NCI-H510A treated with DMSO at 0.1 percent for 48 hours (cell line): ENCODE measurements at places on chromosomes 13 and 19.

GRCh38 chr19:56595548-56595899, 422 bp downstream of the ZNF71 start:
- DNase-seq, result no peak

- DNase-seq, result no peak
Measured at GRCh38 chr13:98216135-98216565, 39.1 kb upstream of the RNF113B start.

GRCh38 chr13:27967203-27967735, 1.8 kb downstream of the CDX2 start:
- no peak for DNase-seq

DNA sequence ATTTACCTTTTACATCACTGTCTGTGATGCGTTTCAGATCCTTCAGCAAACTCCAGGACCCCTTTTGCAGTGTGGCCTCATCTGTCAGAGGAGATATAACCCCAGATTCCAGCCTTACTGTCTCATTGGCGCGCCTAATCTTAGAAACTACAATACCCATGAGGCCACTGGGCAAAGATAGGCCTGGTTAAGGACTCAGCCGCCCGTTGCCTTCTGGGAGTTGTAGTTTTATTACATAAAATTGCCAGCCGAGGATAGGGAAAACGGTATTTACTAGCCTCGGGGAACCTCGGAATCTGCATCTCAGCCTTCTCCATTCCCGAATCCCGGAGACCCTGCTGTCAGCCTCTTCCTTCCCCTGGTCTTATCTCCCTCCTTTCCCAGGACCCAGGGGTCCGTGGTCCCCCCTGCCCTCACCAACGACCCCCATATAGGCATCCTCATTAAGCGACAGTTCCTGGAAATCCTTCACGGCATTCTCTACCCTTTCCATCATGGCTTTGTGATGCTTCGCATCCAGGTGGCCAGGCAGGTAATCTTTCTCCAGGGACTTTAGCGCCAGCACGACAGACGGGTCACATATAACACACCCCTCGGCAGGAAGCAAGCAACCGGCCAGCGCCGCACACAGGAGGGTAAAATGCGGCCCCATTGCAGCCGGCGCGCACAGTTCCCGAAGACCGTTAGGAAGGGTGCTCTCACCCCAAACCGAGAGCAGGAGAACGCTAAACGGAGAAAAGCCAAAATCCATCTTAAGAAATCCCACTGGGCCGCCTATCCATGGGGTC, 1.3 kb downstream of the IZUMO1 start:
- peak; percentile 46 for DNase-seq

DNA sequence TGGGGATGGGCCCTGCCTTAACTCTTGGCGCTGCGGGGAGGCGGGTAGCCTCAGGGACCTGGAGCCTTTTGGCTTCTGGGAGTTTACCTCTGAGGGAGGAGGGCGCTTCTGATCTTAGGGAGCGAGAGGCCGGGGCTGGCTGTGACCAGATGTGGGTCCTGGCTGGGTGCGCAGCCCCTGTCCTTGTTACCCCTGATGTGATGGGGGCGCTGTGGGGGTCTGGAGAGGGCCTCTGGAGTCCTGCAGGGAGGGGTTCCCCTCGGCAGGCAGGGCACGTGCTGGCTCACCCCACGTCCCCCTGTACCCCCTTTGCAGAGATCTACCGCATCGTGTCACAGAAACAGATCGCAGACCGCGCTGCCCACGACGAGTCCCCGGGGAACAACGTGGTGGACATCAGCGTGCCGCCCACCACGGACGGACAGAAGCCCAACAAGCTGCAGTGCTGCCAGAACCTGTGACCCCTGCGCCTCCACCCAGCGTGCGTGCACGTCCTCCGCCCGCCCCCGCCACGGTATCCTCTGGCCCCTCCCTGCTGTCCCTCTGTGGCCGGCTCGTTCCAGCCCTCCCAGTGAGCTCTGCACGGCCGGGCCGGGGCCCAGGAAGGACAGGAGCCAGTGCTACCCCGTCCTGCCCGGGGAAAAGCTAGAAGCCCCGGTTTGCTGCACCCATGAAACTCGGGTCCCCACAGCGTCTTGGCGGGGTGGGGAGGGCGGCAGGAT, 9.8 kb upstream of the MARCHF2 start:
- no peak for DNase-seq

GRCh38 chr13:39909634-39910033, 254.2 kb downstream of the COG6 start:
- DNase-seq, result no peak

DNA sequence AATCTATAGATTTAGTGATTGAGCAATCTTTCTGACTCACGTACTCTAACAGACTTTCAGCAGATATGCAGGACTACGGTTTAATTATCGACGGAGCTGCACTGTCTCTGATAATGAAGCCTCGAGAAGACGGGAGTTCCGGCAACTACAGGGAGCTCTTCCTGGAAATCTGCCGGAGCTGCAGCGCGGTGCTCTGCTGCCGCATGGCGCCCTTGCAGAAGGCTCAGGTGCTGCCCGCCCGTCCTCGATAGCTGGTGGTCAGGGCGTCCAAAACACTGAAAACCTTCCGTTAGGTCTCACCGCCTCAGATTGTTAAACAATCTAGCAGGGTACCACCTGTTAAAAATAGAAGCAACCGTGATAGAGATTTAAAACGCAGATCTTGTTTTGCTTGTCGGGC, 113.2 kb upstream of the MCF2L start:
- no peak for DNase-seq

DNA sequence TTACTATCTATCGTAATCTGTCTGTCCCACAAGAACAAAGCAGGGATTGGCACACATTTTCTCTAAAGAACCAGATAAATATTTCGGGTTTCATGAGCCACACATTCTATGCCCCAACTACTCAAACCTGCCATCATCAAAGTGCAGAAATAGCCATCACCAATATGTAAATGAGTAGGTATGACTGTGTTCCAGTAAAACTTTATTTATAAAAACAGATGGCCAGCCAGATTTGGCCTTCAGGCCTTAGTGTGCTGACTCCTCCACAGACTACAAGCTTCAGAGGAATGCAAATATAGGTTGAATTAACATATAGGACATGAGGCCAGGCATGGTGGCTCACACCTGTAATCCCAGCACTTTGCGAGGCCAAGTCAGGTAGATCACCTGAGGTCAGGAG, 8.9 kb upstream of the DNMT1 start:
- no peak for DNase-seq

- DNase-seq, result no peak
Measured at GRCh38 chr19:31152906-31153305, 196.3 kb downstream of the TSHZ3 start.

DNA sequence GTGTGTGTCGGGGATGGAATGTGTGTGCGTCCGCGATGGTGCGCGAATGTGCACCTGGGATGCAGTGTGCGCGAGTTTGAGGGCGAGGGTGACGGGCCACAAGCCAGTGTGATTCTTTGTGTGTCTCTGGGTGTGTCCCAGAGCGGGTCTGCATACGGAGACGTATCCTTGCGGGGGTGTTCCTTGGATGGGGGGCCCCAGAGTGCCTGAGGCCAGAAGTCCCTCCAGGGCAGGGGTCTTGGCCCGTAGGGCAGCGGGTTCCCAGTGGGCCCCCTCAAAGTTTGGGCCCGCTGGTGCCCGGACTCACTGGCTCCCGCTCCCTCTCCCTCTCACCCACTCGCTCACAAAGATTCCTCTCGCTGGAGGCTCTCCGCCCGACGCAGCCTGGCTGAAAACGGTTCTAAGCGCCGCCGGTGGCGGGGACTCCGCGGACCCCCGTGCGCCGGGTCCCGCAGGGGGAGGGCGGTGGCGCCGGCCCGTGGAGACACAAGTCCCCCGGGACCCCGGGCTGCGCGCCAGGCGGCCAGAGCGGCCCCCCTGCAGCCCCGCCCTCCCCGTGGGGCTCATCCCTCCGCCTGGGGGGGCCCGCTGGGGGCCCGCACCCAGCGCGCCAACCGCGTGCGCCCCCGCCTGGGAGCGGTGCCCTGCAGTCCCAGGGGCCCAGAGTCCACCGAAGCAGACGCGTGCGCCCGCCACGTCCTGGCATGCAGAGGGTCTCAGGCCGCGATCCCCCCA, 886 bp downstream of the CRLF1 start:
- DNase-seq, result no peak

DNA sequence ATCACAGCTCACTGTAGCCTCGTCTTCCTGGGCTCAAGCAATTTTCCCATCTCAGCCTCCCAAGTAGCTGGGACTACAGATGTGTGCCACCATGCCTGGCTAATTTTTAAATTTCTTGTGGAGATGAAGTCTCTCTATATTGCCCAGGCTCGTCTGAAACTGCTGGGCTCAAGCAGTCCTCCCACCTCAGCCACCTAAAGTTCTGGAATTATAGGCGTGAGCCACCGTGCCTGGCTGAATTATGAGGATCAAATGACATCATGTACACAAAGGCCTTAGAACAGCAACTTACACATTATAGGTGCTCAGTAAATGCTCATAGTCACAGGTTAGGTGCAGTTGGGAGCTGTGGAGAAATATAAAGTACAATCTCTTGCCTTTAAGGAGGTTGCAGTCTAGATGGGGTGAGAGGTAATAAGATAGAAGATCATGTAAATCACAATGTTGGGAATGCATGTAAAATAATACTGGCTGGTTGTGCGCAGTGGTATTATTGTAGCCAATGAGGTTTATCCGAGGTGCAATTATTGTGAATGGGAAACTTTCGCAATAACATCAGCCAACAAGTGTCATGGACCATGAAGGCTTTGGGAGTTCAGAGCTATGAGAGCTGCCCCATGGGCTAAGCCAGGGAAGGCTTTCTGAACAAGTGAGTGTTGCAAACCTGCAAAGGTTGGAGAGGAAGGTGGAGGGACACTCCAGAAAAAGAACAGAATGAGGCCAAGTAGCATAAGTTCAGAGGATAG, 29.8 kb upstream of the CXCL17 start:
- no peak for DNase-seq

DNA sequence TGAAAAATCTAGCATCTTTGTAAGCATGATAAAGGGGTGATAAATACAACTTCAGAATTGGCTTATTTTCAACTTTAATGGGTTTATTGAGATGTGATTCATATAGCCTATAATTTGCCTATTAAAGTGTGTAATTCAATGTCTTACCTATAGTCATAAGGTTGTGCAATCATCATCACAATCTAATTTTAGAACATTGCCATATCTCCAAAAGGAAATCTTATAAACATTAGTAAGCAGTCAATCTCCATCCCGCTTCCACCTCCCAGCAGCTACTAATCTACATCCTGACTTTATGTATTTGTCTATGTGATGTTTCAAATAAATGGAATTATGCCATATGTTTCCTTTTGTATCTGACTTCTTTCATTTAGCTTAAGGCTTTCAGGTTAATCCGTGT, 145.2 kb upstream of the KLHL1 start:
- peak; percentile 42 for DNase-seq

DNA sequence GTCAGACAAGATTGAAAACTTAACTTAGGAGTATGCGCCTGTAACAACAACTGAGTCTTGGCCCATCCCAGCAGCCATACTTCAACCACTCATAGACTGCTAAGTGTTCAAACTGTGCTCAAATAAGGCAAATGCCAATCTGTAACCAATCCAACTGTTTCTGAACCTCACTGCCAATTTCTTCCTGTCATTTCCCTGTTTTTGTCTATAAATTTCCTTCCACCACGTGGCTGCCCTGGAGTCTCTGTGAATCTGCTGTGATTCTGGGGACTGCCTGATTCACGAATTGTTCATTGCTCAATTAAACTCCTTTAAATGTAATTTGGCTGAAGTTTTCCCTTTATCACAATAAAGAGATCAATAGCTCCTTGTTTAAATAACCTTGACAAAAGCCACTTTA, 50.8 kb upstream of the FREM2 start:
- DNase-seq, result no peak

DNA sequence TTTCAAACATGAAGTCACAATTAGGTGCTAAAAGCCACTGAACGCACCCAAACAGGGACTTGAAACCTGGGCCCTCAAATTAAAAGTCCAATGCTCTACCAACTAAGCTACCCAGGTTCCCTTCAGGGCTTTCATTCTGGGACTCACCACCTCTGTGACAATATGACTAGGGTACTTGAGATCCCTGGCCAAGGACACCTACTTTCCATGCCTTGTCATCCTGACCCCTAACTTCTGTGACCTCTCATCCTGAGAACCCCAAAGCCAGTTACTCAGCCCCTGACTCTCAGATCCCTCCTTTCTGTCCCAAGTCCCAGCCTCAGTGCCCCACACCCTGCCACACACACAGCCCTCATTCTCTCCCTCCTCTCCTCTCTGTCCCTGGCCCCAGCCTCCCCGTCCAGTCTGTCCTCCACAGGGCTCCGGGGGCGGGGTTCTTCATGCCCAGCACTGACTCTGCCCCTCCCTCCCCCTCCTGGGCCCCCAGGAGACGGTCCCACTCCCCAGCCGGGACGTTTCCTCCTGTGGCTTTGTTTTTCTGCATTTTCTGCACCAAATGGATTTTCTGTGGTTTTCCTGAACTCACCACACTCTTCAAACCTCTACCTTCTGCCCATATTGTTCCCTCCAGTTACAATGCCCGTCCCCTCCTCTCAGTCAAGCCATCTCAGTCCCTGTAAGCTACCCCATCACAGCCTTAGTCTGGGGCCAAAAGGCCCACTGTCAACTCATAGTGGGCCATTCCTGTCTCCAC, 7.0 kb downstream of the RCN3 start:
- DNase-seq, result no peak

- DNase-seq, result no peak
Measured at GRCh38 chr19:33622809-33623511, 1.2 kb downstream of the CHST8 start.

GRCh38 chr19:39754544-39754943, 16.7 kb upstream of the CLC start:
- DNase-seq, result no peak

GRCh38 chr13:27956576-27957300, 12.4 kb downstream of the CDX2 start:
- DNase-seq, result no peak

DNA sequence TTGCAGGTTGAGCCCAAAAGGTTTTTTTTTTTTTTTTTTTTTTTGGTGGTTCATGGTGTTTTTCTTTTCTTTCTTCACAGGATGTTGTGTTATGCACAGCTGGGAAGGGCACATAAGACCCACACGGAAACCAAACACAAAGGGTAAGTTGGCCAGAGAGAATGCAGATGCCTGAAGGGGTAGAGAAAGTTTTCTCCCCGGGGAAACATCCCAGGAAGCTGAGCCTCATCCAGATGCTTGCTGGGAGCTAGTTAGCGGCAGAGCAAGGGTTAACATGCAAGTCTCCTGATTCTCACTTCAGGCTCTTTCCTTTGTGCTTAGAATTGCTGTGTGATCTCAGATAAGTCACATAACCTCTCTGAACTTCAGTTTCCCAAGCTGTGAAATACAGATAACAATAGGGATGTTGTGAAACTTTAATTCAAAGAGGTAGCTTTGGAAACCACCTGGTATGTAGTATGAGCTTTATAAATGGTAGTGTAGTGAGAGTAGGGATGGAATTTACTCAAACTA, 3.1 kb downstream of the ADGRE1 start:
- no peak for DNase-seq
